Left lobe of liver (tissue), 2 donors: ENCODE measurements at places on chromosomes 3 and 15. TPM values are rescaled to one million over a fixed set of nuclear protein-coding genes. Genes with fewer than 3 reads are reported as not detected.

Gene ARID3B
- total RNA-seq = 3.7 TPM

Gene NAALADL2
- total RNA-seq = 4.2 TPM

Gene CD200R1
- 0.38 TPM for total RNA-seq

Gene ARHGEF26
- 26.3 TPM for total RNA-seq

Gene ESYT3
- 0.20 TPM for total RNA-seq

Gene LIPH
- 0.58 TPM for total RNA-seq

Gene FBLN2
- 4.8 TPM for total RNA-seq

Gene RTP1
- total RNA-seq = not detected

Gene EAF2
- total RNA-seq = 2.2 TPM

Gene GALNT15
- total RNA-seq = 2.7 TPM

Gene C2CD4B
- 0.75 TPM for total RNA-seq

Gene LRCH3
- 19.2 TPM for total RNA-seq

Gene ACKR2
- total RNA-seq = 17.6 TPM

Gene GOLGA6D
- 0.45 TPM for total RNA-seq

Gene SAXO2
- 0.58 TPM for total RNA-seq

Gene BAHD1
- total RNA-seq = 12.8 TPM

Gene GOLGA8Q
- total RNA-seq = 0.53 TPM

Gene ARIH2
- 41.0 TPM for total RNA-seq
